ENCODE measurements at places on chromosomes 1 and 21.
A peak's percentile ranks its signal among the peaks of the same experiment; 100 is the strongest.

- DNase-seq = peak; percentile 90
These were observed 180.0 kb downstream of the ETS2 start for GRCh38 chr21:38985568-38986378.

- DNase-seq = no peak
These were observed 167.2 kb upstream of the POU3F1 start for GRCh38 chr1:38213646-38214434.

GRCh38 chr1:118154220-118154619 is 30.8 kb downstream of the SPAG17 start:
- peak; percentile 30 for DNase-seq

GRCh38 chr1:56590520-56591011 is 11.2 kb upstream of the PLPP3 start:
- no peak for DNase-seq

- no peak for DNase-seq
These were observed 139.2 kb downstream of the CLIC6 start for GRCh38 chr21:34807881-34808568.

DNA sequence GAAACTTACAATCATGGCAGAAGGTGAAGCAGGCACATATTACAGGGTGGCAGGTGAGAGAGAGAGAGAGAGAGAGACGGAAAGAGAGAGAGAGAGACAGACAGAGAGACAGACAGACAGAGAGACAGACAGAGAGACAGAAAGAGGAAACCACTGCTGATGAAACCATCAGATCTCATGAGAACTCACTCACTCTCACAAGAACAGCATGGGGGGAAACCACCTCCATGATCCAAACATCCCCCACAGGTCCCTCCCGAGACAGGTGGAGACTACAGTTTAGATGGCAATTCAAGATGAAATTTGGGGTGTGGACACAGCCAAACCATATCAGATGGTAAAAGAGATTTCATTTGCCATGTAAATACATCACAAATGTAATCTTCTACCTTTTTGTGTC is 708.1 kb downstream of the MRPL39 start:
- no peak for DNase-seq

DNA sequence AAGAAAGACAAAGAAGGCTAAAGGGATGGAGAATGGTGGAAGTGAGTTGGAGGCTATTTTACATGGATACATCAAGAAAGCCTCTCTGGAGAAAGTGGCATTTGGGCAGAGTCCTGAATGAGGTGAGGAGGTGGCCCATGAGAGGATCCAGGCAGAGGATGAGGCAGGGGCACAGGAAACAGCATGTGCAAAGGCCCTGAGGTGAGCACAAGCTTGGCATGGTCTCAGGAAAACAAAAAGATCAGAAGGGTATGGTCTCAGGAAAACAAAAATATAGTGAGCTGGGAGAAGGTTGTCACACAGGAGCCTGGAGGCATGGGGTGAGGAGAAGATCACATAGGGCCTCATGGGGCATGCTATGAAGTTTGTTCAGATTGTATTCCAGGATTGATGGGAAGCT is 62.1 kb upstream of the F3 start:
- no peak for DNase-seq

DNA sequence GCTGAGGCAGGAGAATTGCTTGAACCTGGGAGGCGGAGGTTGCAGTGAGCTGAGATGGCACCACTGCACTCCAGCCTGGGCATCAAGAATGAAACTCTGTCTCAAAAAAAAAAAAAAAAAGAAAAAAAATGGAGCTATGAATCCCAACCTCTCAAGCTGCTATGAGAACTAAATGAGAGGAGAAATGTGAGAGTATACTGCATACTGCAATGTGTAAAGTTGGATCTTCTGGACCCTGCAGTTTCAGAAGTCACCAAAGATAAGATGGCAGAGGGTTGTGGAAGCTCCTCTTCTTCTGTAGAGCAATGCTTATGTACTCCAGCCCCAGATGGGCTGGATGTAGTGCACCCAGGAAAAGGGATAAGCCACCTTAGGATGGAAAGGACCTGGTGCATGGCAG is 55.6 kb downstream of the PLXNA2 start:
- no peak for DNase-seq

- DNase-seq = peak; percentile 82
These were observed 20.3 kb upstream of the SLC5A9 start for GRCh38 chr1:48202030-48202752.

GRCh38 chr1:155301342-155301841 is at the start of gene PKLR:
TSS of gene PKLR (minus strand) at chr1:155301438. CDS start at chr1:155301395, 43 bp downstream.
- DNase-seq = no peak

DNA sequence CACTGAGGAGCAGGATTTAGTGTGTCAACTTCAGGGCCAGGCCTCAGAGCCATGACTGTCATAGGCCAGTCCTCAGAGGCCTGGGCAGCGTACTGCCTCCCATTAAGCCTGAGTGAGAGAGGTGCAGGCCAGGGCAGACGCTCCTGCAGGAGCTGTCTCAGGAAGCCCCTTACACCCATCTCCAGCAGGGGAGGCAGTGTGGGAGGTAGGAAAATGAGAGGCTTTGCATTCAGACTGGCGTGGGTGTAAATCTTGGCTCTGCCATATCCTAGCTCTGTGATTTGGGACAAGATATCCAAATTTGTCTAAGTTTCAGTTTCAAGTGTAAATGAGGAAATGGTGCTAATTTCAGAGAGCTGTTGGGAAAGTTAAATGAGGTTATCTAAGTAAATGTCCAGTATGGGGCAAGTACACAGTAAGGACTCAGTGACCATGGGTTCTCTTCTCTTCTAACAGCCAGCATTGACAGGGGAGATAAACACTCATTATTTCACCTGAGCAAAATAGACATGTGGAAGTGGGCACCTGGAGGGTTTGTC is 184.1 kb downstream of the ZSCAN20 start:
- DNase-seq = no peak

DNA sequence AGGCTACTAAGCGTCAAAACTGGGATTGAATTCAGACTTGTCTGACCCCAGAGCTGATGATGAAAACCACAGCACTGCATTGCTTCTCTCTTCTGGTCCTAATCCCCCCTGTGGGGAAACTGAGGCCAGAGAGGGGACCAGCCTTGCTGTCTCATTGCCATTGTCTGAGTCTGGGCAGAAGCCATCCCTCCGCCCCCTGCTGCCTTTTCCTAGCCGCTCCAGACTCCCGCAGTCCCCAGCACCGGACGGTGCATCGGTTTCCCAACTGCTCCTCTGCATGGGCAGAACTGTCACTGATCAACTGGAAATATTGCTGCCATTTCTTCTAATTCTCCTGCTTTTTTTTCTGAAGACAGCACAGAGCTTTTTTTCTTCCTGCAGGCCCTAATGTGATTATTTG is 157.4 kb downstream of the ACTL8 start:
- DNase-seq = no peak

DNA sequence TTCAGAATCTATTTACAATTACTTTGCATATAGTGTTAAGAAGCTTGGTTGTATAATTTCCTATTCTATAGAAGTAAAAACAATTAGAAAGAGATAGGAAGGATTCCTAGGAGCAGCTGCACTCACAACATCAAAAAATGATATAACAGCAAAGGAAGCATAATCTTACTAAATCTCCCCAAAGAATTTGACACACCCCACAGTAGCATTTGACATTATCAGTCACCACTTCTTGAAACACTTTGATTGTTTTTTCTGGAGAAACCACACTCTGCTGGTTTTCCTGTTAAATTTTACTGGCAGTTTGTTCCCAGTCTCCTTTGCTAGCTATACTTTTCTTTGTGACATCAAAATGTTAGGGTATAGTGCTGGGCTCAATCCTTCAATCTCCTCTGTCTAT is 100.8 kb upstream of the KIAA1614 start:
- DNase-seq = no peak

DNA sequence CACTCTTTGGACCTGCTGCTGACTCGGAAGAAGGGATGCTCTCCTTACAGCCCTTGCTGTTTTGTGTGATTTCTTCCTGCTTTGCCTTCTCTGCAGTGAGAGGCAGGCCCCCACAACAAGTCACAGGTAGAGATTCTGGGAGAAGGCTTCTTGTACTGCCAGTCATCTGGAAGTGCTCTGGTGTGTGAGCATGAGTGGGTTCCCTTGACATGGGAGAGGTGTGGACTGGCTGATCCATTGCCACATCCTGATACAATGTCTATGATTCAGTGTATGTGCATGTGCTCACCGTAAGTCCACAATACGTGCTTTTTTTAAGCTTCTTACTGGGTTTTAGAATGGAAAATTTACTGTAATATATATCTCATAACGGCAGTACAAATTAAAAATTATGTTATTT is 46.0 kb upstream of the PLA2G4A start:
- no peak for DNase-seq

DNA sequence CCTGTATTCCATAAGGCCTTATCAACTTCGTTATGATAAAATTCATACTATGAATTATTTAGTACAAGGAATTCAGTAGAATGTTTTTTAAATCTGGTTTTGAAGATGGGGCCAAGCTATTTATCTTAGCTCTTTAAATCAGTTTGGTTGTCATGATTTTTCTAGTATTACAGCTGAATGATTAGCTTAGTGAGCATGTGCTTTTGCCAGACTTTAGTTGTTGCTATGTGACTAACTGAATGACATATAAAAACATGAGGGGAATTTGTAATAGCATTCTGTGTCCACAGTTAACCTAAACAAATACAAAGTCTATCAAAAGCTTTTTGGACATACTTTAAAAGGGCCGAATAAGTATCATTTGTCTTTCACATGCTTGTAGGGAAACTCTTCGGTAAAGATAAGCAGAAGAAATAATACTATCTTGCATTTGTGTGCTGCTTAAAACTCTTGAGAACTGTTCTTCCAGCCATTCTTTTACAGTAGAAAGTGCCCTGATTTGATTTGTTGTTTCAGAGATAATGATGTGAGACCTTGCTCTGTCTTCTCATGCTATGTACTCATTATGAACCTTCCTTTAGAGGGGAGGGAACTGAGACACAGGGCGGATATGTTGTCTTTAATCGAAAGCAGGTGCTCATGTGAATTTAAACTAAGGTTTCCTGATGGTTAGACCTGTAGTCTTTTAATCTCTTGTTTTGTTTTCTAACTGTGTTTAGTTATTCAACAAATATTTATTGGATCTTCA is 18.8 kb downstream of the NEK7 start:
- DNase-seq = no peak

DNA sequence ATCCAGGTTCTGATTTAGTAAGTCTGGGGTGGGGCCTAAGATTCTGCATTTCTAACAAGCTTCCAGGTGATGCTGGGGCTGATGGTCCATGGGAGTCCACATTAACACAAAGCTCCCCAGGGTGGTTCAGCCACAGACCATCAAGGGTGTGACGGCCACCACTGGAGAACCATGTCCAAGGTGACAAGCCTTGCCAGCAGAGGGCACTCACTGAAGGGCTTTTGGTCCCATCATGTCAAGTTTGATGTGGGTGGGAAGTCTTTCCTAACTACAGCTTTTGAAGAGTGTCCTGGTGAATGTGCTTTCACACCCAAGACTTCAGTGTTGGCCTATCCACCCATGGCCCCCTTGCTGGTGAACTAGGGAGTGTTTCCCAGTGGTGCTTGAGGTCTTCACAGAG is 67.1 kb downstream of the UBE2T start:
- no peak for DNase-seq

GRCh38 chr1:243507672-243508302 is 251.9 kb downstream of the SDCCAG8 start:
- DNase-seq = no peak

GRCh38 chr1:155191904-155192303 is 15.8 kb downstream of the THBS3 start:
- DNase-seq = no peak

DNA sequence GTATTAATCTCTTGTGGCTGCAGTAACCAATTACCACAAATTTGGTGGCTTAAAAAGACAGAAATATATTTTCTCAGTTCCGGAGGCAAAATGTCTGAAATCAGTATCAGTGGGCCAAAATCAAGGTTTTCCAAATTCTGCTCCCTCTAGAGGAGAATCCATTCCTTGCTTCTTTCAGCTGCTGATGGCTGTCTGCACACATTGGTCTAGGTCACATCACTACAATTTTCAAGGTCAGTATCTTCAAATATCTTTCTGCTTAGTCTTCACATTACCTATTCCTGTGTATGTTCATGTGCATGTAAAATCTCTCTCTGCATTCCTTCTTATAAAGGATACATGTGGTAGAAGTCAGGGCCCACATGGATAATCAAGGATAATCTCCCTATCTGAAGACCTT is 999.4 kb downstream of the KCNT2 start:
- DNase-seq = no peak

Measured in femur (tissue), 1 donor.